ENCODE measurements at places on chromosomes 5 and 9.

GRCh38 chr5:35788724-35789123 lies 68.0 kb upstream of the IL7R start:
- no peak for DNase-seq

DNA sequence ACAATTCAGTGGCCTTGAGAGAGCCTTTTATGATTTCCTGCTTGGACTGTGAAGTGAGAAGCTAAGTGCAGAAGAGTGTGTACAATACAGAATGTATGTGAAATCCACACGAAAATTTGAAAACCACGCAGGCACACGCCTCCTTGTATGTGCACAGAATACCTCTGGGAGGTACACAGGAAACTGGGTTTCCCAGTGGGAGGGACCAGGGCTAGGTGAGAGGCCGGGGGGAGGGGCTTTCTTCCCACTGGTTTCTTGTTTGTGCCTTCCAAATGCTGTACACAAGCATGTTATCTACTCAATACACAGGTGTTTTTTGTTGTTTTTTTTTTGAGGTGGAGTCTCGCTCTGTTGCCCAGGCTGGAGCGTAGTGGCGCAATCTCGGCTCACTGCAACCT lies 16.1 kb downstream of the C9orf50 start:
- DNase-seq: no peak

DNA sequence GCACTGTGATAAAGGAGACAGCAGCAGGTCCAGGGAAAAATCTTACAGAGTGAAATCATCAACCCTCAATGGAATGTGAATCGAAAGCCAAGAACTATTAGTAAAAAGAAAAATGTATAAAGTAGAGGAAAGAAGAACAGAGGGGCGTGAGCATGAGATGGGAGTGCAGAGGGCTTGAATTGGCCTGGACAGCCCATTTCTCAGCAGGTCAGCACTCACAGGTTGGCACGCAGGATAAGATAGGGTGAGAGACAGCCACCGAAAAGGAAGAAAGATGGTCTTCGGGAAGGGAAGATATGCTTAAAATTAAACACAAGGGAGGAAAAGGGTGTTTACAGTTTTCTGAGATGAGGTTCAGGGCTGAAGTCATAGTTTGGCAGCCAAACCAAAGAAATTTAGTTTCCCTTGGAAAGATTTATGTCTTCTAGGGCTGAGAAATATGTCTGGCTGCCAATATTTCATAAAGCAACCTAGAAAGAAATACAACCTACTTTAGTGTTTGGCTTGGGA lies 524.7 kb downstream of the SPATA31D1 start:
- DNase-seq: no peak

DNA sequence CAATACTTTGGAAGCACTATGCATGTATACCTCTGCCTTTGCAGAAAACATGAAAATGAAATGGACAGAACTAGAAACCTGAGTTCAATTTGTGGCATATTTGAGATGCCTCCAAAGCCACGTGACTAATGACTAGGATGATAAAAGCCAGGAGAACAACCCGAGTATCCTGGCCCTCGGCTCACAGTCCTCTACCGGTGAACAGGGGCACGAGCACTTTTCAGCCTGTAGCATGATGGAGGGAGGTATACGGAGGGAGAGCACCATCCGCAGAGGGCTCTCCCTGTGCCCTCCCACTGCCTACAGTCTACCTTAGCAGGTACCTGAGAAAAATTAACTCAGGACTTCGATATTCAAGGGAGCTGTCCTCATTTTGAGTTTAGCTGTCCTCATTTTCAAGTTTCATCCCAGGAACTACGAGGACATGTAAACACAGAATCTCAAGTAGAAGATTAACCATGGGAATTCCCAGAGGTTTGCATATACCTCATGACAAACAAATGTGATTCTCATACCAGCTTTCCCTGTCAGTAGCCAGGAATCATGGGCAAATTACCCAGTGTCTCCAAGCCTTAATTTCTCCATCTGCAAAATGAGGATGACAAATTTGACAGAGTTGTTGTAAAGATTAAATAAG lies 249.3 kb downstream of the DNAH5 start:
- no peak for DNase-seq
